ENCODE measurements at places on chromosomes 7 and 10.

GRCh38 chr10:22067091-22067490 is 63.6 kb upstream of the DNAJC1 start:
- DNase-seq, result no peak

- DNase-seq, result no peak
These were observed 235.5 kb downstream of the NXPH1 start for GRCh38 chr7:8668627-8669500.

GRCh38 chr7:147805996-147806576 is 784.5 kb upstream of the C7orf33 start:
- DNase-seq, result no peak

- DNase-seq, result no peak
These were observed 73.2 kb downstream of the INHBA start for GRCh38 chr7:41629711-41630111.

DNA sequence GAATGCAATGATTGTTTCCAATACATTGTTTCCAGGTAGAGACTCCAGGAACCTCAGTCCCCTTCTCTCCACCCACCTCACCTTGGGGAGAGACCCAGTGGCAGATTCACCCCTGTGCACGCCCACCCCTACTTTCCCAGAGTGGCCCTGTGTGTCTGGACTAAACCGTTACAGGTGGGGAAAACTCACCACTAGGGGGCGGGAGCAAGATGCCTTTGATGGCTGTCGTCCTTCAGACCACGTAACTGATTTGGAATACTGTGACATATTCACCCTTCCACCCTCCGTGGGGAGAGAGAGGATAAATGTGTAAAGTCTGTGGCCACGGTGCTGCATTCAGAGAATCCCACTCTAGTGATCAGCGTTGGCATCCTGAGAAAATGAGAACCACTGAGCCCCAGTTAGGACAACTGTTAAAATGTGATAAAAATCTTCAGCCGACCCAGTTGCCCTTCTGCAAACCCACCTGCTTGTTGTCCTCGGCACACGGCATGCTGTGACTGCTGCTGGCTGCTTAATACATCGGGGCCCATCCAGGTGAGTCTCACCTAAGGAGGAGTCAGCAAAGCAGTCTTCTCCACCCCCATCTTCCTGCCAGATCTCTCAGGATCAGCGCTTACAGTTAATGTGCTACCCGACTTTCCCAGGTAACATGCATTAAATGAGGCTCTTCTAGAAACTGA is 41.5 kb upstream of the NMT2 start:
- peak; percentile 49 for DNase-seq

Measured in NCI-H748 treated with DMSO at 0.1 percent for 48 hours (cell line).